ENCODE measurements at places on chromosomes 6 and 20. TPM values are rescaled to one million over a fixed set of nuclear protein-coding genes. Genes with fewer than 3 reads are reported as not detected.

GRCh38 chr20:51535075-51535386 lies 7.5 kb downstream of the NFATC2 start:
- DNase-seq = no peak

- no peak for DNase-seq
These were observed 20.9 kb upstream of the GATA5 start for GRCh38 chr20:62496568-62497218.

DNA sequence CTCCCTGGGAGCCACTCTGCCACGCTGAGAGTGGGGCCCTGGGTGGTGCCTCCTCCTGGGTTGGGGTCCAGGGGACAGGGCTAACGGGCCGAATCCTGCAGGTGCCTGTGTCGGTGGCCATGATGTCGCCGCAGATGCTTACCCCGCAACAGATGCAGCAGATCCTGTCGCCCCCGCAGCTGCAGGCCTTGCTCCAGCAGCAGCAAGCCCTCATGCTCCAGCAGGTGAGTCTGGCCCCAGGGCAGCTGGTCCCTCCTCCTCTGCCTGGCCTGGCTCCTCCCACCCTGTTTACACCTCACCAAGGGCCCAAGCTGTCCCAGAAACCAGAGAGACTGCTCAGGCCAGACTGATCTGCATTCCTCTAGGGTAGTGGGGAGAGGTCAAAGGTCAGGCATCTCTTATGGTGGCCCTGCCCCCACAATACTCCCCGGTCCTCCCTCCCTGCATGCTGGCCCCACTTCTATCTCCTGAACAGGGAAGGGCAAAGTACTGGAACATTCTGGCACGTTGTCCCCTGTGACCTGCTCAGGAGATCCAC lies 38.6 kb downstream of the FOXP4 start:
- DNase-seq = no peak

GRCh38 chr20:32487381-32487780 lies 97.8 kb downstream of the NOL4L start:
- DNase-seq = no peak

DNA sequence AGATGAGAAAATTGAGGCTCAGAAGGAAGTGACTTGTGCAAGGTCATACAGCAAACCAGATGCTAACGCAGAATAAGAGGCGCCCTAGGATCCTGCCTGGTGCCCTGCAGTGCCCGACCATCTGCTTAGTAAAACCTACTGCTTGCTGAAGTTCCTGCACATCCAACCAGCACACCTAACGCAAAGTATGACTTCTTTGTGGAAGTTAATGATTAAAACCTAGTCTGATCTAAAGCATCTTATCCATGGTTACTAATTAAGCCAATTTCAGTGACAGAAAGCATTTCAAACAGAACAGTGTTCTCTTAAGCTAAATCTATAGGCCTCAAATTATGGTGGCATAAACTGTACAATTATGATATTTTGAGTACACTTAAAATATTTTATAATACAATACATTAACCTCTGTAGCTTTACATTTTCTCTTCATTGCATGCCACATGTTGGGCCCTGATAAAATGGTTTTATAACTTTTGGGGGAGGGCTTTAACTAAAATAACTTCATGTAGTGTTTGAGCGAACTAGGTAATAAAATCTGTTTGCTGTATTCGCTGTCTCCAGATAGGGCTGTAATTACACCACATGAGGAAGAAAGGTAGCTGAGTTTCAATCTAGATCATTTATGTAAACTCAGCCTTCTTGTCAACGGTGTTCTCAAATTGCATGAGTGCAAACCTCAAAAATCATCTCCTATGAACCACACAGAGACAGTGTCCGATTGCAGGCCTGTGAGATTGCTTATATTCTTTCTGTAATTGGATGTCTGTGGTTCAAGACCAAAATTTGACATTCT lies 37.5 kb upstream of the BEND3 start:
- peak; percentile 68 for DNase-seq

- no peak for DNase-seq
These were observed 3.1 kb downstream of the PXDC1 start for GRCh38 chr6:3748208-3749066.

- DNase-seq = no peak
These were observed 53.4 kb downstream of the LYRM2 start for GRCh38 chr6:89585154-89585553.

GRCh38 chr6:92047860-92048259 lies 1371.5 kb downstream of the EPHA7 start:
- DNase-seq = peak; percentile 5

DNA sequence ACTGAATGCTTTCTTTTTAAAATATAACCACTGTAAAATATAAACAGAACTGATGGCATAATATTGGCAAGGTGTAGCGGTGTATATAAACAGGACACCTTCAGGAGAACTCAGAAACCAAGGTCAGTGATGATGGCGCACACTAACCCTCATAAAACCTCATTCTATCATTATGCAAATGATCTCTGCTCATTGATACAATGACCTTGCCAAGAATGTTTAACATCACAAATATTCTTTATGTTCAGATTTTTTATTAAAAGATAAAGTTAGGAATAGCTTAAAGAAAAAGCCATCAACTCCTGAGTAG lies 48.6 kb upstream of the DST start:
- DNase-seq = no peak

DNA sequence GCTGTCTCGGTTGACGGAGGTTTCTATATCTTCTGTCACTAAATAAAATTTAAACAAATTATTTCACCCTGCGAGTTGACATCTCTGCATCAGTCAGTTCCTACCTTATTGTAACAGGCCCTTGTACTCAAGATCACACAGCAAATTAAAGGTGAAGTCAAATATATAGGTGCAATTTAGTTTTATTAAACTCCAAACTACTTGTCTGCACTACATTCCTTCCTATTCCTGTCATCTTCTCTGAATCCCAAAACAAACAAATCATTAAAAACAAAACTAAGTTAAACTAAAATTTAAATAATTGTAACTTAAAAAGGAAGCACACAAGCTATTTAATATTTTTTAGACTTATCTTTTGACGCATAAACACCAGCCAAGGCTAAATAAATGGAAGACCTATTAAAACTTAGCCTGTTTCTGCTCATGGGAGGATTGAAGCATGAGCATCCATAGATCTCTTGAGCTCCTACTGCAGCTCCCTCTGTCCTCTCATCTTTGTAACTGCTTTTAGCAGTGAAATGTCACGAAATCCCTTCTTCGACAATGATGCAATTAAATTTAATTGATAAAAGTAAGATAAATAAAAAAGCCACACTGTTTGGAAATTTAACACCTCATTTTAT lies 1152.3 kb upstream of the GJE1 start:
- no peak for DNase-seq

DNA sequence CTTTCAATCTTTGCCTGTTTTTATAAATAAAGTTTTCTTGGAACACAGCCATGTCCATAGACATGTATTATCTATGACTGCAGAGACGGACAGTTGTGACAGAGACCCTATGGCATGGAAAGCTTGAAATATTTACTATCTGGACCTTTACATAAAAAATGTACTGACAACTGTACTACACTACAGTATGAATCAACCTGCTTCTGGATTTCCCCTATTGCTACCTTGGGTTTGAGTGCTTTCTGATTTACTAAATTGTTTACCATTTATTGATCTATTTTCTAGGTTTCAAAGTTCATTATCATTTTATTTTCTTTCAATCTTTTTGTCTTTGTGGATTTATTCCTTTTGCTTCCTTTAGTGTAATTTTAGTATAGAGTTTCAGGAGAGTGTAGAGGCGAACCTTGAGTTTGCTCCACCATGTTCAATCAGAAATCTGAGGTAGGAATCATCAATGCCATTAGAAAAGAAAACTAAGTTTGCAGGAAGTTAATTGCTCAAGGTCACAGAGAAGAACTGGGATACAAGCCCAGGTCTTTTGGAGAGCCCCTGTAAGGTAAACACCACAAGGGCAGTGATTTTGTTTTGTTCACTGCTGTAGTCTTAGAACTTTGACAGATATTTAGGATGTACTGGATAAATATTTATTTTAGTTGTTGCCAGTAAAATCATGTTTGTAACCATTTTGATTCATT lies 352.8 kb upstream of the SYNCRIP start:
- no peak for DNase-seq

DNA sequence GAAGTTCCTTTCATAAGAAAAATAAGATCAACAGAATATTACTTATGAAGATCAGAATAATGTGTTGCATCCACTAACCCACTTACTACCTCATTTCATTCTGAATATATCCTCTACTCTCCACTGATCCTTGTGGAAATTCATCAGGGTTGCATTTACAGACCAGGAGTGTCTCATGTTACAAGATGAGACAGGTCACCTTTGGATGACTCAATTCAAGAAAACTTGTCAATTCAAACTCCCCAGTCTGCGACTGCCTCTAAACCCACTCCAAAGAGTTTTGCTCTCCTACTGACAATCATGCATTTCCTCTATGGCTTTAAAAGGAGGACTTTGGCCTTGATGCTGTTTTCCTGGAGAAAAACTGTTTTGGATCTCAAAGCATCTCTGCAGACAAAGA lies 68.4 kb downstream of the ID4 start:
- DNase-seq = no peak

GRCh38 chr6:146913842-146914488 lies 290.3 kb upstream of the STXBP5 start:
- peak; percentile 99 for DNase-seq

- no peak for DNase-seq
These were observed 318.0 kb downstream of the QKI start for GRCh38 chr6:163732479-163732878.

DNA sequence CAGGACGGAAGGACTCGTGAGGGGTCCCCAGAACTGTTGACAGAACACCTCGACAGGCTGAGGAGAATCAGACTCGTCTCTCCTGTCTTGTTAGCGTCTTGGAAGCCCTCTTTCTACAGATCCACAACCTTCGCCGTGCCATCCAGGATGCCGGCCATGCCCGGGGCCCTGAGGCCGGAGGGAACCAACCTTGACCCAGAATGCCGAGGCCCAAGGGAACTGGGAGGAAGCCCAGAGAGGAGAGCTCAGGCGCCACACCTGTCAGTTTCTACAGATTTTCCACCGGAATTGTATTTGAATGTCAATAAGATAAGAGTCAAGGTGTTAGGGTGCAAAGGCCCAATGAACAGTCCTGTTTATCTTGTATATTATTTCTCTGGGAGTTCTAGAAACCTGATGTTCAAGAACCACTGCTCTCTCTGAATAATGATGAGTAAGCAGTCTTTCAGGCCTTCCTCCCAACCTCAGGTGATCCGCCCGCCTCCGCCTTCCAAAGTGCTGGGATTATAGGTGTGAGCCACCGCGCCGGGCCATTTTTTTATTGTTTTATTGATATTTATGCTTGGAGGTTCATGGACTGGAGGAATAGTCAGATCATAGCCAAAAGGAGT lies 799 bp upstream of the ME1 start:
- DNase-seq = no peak

DNA sequence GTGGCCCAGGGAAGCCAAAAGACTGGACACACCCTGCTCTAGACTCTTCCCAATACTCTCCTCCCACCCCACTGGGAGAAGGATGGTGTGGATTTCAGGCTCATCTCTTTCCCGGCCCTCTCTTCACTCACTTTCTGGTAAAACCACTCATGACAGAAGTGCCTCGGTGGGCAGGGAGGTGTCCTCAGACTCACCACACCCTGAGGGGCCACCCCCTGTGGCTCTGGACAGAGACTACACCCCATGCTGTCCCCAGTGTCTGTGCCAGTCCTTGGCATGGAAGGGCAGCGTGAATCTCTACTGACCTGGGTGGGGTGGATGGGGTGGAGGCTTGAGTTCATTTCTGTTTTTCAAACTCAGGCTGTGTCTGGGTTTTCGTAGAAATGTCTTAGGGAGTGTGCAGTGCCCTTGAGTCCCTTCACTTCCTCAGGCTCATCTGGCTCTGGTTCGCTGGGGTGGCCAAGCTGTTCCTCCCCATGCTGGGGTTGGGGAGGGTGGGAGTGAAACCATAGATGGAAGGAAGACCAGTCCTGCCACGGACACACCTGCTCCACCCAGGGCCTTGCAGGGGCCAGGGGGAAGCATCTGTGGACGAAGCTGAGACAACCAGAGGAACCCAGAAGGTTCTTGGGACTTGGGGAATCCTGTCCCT lies 59.1 kb downstream of the EZR start:
- DNase-seq = no peak

GRCh38 chr6:159033160-159034049 lies 11.4 kb downstream of the TAGAP start:
- no peak for DNase-seq

DNA sequence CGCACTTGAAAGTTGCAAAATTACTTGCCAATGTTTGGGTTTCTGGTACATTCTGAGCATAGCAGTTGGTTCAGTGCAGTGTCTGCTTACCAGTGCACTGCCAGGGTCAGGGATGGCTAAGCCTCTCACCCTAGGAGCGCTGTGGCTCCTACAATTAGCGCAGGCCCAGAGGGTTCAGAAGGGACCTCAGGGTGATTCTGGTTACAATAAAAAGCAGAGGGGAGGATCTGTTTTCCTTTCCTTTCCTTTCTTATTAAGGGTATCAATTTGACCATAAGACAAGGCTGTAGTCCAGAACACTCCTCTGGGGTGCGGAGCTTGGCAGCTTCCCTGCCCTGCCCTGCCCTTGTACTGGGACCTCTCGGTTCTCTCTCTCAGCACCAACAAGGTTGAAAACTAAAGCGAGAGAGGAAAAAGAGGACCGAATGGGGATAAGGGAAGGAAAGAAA lies 2.6 kb downstream of the MAFB start:
- DNase-seq = no peak

GRCh38 chr6:35258336-35258735 lies 1.2 kb upstream of the ZNF76 start:
- no peak for DNase-seq

DNA sequence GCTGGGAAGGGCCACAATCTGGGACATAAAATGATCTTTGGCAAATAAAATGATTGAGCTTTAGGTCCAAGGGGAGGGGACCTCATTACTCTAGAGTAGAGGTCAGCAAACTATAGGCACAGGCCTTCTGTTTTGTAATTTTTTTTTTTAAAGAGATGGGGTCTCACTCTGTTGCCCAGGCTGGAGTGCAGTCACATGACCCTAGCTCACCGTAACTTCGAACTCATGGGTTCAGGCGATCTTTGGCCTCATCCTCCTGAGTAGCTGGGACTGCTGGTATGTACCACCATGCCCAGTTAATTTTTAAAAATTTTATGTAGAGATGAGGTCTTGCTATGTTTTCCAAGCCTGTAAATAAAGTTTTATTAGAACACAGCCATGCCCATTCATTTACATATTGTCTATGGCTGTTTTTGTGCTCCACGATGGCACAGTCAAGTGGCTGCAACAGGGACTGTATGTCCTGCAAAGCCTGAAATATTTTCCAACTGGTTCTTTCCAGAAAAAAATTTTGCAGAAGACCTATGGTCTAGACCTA lies 82.1 kb downstream of the ELOVL5 start:
- DNase-seq = no peak

GRCh38 chr6:163945808-163946207 lies 531.3 kb downstream of the QKI start:
- no peak for DNase-seq

Gene CALHM6
- 4.8 TPM for total RNA-seq

Gene RWDD2A
- 4.3 TPM for total RNA-seq

Gene LPA
- not detected for total RNA-seq

Gene C6orf58
- not detected for total RNA-seq

Gene PPP1R3G
- total RNA-seq = 2.1 TPM

Gene LRRC1
- 11.7 TPM for total RNA-seq

Gene NMBR
- total RNA-seq = not detected

Gene RALY
- 138 TPM for total RNA-seq

Gene GPSM3
- 20.8 TPM for total RNA-seq

Gene AHI1
- 5.2 TPM for total RNA-seq
